ENCODE measurements at places on chromosomes 3 and 15.

DNA sequence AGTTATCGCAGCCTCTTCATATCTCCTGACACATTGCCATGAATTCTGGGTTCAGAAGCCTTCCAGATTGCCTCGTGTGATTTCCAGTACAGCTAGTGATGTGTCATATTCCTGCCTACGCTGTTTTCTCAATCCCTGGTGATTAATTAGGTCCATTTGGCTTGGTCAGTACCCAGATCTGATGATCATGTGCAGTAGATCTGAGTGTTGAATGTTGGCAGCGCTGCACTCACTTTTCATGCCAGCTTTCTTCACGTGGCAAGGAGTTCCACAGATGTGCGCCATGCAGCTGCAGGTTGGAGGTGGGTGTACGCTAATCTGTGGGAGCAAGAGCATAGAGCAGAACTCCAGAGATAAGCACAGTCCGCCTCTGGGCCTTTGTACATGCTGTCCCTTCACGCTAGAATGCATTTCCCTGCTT is 86.9 kb upstream of the COL6A5 start:
- no peak for DNase-seq

GRCh38 chr15:100764778-100765466 is 114.7 kb upstream of the ALDH1A3 start:
- peak; percentile 83 for DNase-seq

GRCh38 chr15:80953953-80954778 is 35.5 kb downstream of the MESD start:
- DNase-seq, result no peak

DNA sequence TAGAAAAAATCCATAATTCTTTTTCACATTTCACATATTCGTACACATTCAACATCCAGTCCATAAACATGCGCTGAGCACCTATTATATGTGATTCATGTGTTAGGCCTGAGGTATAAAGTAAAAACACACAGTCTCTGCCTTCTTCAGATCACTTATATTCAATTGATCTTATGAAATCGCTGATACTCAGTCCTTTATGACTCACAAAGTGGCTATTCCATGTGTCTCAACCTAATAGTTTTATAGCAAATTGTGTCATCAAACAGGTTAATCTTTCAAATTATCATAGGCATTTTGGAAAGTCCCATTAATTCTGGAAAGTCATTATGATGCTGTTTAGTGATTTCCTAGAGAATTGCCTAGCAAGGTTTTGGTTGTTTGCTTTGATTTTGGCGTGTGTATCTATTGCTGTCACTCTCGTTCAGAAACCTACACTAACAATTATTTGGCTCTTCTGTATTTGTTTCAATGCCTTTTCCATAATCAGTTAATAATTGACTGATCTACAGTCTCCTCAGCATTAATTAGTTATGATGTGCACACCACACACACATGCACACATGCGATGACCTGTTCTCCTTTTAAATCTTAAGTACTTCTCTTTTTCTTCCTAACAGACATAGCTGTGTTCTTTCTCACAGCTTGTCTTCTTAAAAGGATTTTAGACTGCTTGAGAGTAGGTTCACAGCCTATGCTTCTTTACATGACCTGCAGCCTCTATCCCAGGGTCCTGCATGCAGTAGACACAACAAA is 353.1 kb downstream of the MECOM start:
- no peak for DNase-seq

DNA sequence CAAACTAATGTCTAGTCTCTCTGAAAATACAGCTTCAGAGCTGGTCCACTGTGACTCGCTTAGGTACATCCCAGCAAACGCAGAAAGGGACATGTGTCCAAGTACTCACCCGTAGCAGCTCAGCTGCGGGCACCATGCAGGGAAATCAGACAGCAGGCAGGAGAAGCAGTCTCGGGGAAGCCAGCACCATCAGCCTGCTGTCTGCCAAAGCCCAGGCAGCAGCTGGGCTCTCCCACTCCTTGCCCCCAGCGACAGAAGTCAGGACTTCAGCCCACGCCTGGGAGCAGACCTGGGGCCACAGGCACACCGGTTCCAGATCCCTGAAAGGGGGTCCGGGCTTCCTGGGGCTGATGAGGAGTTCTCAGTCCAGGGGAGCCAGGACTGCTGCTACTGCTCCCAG is 34.9 kb downstream of the SEMA5B start:
- peak; percentile 46 for DNase-seq

GRCh38 chr3:157330206-157330605 is 106.4 kb upstream of the PTX3 start:
- DNase-seq, result no peak

DNA sequence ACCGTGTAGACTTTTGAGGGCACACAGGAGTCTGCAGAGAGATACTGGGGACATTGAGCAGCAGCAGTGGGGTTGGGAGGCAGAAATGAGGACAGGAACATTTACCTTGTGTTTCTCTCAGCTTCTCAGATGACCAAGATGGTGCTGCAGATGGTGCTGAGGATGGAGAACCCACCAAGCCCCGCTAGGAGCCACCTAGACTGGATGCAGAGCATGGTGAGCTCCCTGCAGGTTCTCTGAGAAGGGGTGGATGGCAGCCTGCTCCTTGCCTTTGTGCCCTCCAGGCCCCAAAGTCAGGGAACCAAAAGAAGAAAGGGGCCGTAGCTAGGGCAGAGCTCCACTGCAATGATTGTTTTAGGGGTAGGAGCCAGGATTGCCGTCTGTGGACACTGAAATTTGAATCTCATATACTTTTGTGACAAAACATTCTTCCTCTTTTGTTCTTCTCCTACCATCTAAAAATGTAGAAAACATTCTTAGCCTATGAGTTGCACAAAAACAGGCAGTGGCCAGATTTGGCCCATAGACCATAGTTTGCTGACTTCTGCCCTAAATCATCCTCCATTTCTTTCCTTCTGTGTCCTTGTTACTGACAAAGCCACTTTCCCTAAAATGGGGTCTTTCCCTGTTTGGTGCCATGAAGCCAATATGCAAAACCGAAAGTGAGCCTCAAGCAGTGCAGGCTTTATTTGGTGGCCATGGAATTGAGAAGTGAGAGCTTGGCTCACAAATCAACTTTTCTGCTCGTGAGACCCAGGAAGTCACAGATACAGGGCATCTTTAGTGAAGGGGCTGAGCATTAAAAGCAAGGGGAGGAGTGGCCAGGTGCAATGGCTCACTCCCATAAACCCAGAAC is 11.9 kb upstream of the MUC20 start:
- DNase-seq, result no peak

DNA sequence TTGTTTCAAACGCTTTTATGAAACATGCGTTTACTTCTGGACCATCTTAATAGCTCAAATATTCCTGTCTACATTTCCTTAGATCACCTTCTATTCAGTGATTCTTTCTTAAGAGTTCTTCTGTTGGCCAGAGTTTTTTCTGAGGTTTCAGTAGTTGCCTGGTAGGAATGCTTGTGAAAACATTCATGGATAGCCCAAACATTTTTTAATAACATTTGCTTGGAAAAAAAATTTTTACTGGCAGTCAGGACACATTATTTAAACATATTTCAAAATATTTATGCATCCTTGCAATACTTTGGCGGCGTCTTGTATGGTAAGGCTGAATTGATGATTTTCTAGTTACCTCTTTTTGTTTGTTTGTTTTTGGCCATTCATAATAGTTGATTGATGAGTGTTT is 47.4 kb upstream of the ZBTB20 start:
- DNase-seq, result peak; percentile 4

DNA sequence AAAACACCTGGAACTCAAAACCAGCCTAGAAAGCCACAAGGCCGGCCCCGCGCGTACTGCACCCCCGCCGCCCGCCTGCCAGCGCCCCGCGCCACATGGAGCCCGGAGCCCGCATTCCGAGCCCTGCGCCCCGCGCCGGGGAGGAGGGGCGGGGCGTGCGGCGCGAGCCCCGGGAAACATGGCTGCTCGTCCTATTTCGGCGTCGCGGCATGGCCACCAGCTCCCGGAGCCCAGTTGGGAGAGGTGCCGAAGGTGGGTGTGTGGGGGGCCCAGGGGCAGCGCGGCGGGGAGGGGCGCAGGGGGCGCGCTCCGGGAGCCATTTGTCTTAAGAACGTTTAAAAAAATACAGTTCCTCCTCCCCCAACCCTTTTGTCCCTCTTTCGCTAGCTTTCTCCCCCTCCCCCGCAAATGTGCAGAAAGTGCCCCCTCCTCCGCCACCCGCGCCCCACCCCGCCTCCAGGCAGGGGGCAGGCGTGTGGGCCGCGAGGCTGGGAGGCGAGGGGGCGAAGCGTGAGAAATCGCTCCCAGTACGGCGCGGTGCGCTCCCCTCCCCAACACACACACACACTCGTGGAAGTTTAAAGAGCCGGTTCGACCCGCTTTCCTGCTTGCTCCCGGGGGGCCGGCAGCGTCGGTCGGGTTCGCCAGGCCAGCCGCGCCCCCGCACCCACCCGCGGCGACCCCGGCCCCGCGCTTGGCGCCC is 2.5 kb downstream of the ANP32A start:
- peak; percentile 79 for DNase-seq

DNA sequence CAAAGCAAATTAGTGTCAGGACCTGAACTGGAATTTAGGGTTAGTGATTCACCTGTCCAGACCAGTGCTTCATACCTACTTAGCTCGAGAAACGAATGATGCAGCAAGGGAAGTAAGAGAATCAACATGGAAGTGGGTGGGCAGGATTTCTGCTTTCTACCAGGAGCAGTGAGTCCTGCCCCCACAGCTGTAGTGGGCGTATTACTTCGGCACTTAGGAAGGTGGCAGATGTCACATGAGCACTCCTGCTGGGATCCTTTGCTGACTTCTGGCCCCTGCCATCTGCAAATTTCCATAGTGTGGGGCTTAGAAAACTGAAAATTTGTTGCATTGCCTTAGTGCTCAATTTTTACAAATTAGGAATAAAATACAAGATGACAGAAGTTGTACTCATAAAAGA is 31.2 kb downstream of the RYR3 start:
- no peak for DNase-seq

- DNase-seq, result no peak
Measured at GRCh38 chr3:64199932-64200331, 25.3 kb downstream of the PRICKLE2 start.

- no peak for DNase-seq
Measured at GRCh38 chr3:192515664-192516045, 211.7 kb downstream of the FGF12 start.

GRCh38 chr3:77348244-77348855 is 308.5 kb downstream of the ROBO2 start:
- no peak for DNase-seq

- no peak for DNase-seq
Measured at GRCh38 chr3:114884213-114884923, 262.7 kb downstream of the ZBTB20 start.

GRCh38 chr3:19364148-19364547 is 215.8 kb downstream of the KCNH8 start:
- no peak for DNase-seq

DNA sequence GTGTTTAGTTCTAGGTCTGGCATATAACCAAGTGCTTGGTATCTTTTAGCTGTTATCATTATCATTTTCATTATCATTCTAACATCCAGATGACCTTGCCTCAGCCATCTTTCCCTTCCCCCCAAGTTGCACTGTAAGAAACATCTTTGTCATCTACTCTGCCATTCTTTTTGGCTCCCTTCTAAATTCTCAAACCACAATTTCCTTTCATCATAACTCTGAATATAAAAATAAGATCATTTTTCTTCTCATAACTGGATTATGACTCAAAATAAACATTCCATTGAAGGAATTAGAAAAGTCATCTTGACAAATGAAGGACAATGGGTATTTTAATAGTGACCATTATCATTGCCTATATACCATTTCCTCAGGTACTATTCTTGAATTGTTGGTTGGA is 786.2 kb downstream of the AGBL1 start:
- DNase-seq, result peak; percentile 40

- no peak for DNase-seq
Measured at GRCh38 chr3:42098171-42098570, 7.0 kb downstream of the TRAK1 start.

- DNase-seq, result no peak
Measured at GRCh38 chr3:31274326-31275024, 258.2 kb upstream of the STT3B start.

- DNase-seq, result peak; percentile 37
Measured at GRCh38 chr3:50519471-50520089, 16.1 kb upstream of the CACNA2D2 start.

GRCh38 chr3:155921486-155921885 is 51.0 kb downstream of the GMPS start:
- no peak for DNase-seq

- DNase-seq, result no peak
Measured at GRCh38 chr3:13044496-13045240, 28.6 kb downstream of the IQSEC1 start.

DNA sequence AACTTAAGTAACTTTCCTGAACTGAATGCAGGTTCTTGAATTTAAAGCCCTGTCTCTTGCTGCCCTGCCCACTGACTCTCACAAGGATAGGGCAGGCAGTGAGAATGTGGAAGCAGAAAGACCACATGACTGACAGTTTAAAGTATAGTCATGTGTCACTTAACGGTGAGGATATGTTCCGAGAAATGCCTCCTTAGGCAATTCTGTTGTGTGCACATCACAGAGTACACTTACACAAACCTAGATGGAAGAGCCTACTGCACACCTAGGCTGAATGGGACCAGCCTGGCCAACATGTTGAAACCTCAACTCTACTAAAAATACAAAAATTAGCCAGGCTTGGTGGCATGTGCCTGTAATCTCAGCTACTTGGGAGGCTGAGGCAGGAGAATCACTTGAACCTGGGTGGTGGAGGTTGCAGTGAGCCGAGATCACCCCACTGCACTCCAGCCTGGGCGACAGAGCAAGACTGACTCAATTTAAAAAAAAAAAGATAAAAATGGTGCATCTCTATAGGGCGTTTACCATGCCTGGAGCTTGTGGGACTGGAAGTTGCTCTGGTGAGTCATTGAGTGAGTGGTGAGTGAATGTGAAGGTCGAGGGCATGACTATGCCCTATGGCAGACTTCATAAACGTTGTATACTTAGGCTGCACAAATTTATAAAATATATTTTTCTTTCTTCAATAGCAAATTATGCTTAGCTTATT is 18.9 kb upstream of the COPG1 start:
- peak; percentile 44 for DNase-seq
